ENCODE measurements at places on chromosomes 13 and 19.

- DNase-seq: no peak
Measured at GRCh38 chr19:45349430-45349941, 8.9 kb downstream of the KLC3 start.

GRCh38 chr19:6551607-6552450 lies 21.0 kb downstream of the TNFSF9 start:
- no peak for DNase-seq

GRCh38 chr13:32008518-32009175 lies 22.9 kb upstream of the FRY start:
- no peak for DNase-seq

- DNase-seq: no peak
Measured at GRCh38 chr13:80265348-80265747, 75.6 kb downstream of the SPRY2 start.

DNA sequence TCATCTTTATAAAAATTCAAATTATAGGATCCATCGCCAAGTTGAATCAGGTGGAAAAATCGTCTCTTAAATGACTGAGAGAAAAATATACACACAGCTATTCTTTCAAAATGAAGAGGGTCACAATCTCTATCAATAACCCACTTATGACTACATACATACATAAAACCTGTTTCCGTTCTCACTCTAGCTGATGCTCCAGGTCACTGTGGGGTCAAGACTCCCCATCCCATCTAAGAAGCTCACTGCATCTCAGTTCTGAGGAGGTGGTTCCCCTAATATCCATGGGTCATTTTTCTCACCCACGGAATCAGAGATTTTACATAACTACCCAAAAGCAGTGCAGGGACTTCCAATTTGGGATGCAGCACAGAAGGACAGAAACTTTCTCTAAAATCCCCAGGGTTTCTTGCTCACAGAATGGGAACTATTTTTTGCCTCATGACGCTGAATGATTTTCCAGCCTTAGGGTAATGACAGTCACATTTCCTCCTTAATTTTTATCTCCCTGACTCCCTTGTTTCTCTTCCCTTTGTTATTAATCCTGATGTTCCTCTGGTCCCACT lies 56.8 kb downstream of the DOCK9 start:
- no peak for DNase-seq

DNA sequence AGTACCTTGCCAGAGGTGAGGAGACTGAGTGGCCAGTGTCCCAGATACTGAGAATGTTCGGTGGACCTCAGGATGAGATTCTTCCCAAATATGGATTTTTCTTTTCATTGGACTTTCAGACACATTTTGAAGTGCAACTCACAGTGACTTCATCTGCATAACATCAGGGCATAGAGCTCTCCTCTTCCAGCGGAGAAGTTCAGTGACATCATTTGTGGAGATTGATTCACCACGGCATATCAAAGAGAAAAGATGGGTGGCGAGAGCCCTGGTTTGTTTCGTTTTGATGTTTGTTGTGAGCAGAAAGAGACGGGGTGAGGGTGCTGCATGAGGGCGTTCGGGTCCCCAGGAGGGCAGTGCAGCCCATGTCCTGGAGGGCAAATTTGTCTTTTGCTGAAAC lies 120.1 kb upstream of the GPR12 start:
- no peak for DNase-seq

DNA sequence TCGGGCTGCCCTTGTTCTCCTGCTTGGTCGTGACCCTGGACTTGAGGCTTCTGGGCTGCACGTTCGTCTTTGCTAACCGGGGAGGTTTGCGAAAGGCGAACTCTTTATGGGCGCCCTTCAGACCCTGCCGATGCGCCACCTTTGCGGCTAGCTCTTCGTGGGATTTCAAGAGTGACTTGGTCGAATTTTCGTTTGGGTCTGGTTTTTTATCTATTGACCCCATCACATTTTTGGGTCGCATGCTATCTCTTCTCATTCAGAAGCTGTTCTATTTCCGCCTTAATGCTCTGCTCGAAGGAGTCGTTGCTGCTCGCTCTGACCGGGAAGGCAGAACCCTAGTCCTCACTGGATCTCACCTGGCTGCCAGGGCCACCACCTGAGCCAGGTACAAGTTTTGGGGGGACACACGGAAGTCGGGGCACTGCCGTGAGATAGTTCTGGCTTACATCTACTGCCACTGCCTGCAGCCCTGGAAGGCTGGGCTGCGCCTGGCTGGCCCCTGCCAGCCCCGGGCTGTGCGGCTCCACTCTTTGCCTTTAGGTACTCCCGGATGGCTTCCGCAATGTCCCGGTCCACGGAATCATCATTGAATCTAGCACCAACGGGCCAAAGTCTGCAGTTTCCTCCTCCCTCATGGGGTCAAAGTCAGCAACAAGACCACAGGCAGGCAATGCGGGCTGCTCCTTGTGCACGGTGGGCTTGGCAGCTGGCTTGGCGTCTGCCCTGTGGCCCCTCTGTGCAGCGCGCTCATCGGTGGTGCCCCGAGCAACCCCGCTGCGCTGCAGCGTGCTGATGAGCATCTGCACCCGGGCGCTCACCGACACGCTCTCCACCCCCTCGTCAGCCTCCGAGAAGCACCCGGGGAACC lies 16.2 kb downstream of the RB1 start:
- DNase-seq: no peak

- DNase-seq: no peak
Measured at GRCh38 chr19:8846819-8847218, 14.6 kb downstream of the MBD3L1 start.

- no peak for DNase-seq
Measured at GRCh38 chr13:113500530-113501265, 10.2 kb upstream of the DCUN1D2 start.

- no peak for DNase-seq
Measured at GRCh38 chr13:110642291-110642981, 27.1 kb downstream of the NAXD start.

DNA sequence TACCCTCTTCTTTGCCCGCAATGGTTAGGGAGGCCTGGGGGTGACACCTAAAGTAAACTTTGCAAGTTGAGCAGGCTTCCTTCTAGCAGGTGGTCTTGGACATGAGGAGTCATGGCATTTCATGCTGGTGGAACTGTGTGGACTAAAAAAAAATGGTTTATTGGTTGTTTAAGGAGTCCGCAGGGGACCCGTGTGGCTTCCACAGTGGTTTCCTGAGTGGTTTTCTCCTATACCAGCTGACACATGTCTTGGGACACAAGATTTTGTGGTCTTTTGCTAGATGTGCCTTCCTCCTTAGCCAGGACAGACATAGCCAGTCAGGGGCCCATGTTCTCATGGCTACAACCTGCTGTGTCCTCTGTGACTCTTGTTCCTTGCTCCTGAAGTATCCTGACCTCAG lies 1.5 kb downstream of the ZNF543 start:
- DNase-seq: no peak

- no peak for DNase-seq
Measured at GRCh38 chr19:33134571-33135041, 2.7 kb downstream of the WDR88 start.

DNA sequence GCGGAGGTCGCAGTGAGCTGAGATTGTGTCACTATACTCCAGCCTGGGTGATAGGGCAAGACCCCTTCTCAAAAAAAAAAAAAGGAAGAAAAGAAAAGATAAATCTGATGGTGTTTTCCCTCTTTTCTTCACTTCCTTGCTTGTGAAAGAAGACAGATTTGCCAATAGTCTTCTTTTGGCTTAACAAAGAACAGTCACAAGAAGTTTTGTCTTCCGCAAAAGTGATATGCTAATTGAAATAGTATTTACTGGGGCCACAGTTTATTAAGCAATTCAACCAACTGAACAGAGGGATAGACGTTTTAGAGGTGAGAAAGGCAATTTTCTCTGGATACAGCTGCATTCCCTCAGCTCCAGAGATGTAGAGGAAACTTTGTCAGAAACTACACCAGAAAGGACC lies 22.9 kb upstream of the PLAUR start:
- DNase-seq: no peak

- DNase-seq: no peak
Measured at GRCh38 chr13:72463561-72463960, 263.9 kb downstream of the MZT1 start.

DNA sequence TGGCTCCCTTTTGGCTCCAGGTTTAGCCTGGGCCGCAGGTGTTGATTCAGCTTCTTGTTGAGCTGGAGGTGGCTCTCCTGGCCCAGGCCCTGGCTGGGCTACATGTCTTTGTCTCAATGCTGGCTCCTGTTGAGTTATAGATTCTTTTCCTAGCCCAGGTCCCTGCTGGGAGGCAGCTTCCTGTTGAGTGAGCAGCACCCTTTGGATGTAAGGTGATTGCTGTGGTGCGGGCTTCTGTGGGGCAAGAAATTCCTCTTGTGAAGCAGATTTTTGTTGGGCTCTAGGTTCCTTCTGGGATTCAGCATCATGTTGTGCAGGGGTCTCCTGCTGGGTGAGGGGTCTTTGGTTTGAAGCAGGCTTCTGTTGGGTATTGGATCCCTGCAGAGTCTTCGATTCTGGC lies 545 bp downstream of the LIPE start:
- DNase-seq: no peak

- DNase-seq: no peak
Measured at GRCh38 chr13:26629260-26629825, 71.9 kb downstream of the WASF3 start.

GRCh38 chr19:5308451-5309437 lies 31.9 kb downstream of the PTPRS start:
- DNase-seq: peak; percentile 75

Data from anterior cingulate cortex (tissue), 58 donors.